ENCODE measurements at places on chromosomes 2 and 18.
A peak's percentile ranks its signal among the peaks of the same experiment; 100 is the strongest.

DNA sequence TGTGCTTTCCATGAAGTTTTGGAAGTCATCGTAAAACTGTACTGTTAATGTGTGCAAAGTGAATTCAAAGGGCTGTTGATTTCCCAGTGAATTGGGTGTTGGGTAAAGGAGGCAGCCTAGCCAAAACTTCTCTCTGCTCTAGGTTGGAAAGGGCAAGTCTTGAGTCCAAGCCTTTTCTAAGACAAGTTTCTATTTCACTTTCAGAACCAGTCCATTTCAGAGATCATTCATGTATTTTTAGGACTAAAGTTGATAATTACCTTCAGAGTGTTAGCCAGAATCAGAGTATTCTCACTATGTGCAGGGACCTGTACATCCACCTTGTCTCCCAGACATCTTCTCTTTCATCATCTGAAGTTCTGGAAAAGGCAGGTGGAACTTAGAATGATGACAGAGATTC is 636.1 kb upstream of the KLHL29 start:
- no peak for DNase-seq

GRCh38 chr18:35835833-35836232 is 136.6 kb upstream of the RMP24 start:
- no peak for DNase-seq

DNA sequence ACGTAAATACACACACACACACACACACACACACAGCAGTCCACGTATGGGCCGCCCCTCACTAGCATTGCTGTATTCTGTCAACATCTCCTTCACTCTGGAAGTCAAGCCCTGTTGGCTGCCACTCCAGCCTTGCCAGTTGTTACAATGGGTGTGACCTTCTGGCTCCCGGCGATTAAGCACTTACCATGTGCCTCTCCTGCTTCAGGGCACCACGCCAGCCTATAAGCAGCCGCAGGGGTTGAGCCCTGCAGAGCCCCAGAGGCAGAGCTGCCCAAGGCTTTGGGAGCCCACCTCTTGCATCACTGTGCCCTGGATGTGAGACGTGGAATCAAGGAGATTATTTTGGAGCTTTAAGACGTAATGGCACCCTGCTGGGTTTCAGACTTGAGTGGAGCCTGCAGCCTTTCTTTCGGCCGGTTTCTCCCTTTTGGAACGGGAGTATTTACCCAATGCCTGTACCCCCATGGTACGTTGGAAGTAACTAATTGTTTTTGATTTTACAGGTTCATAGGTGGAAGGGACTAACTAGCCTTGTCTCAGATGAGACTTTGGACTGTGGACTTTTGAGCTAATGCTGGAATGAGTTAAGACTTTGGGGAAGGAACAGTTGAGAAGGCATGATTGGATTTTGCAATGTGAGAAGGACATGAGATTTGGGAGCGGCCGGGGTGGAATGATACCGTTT is 54.5 kb upstream of the ROCK2 start:
- no peak for DNase-seq

DNA sequence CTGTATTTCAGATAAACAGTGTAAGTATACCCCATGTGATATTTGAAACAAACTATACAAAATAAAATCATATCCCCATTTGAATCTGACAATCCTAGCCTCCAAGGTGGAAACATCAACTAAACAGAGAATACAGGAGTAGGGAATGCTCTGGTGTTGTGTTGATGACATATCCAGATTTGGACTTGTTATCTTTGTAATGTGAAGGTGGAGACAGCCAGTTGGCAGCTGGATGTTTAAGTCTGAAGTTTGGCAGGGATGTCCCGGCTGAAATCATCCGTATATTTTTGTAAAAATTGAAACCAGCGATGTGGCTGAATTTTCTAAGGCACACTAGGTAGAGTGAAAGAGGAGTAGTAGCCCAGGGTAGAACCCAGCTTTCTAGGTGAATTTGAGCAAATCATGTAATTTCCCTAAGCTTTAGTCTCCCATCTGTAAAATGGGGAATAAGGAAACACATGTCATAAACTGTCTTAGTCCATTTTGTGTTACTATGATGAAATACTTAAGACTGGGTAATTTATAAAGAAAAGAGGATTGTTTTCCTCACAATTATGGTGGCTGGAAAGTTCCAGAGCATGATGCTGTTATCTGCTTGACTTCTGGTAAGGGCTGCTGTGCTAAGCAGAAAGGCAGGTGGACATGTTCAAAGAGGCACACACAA is 246.6 kb upstream of the APCDD1 start:
- no peak for DNase-seq

- no peak for DNase-seq
Measured at GRCh38 chr2:142865924-142866323, 11.5 kb upstream of the KYNU start.

GRCh38 chr2:20580690-20581437 is 70.0 kb downstream of the HS1BP3 start:
- DNase-seq = no peak

- no peak for DNase-seq
Measured at GRCh38 chr2:7858624-7859023, 823.2 kb upstream of the ID2 start.

DNA sequence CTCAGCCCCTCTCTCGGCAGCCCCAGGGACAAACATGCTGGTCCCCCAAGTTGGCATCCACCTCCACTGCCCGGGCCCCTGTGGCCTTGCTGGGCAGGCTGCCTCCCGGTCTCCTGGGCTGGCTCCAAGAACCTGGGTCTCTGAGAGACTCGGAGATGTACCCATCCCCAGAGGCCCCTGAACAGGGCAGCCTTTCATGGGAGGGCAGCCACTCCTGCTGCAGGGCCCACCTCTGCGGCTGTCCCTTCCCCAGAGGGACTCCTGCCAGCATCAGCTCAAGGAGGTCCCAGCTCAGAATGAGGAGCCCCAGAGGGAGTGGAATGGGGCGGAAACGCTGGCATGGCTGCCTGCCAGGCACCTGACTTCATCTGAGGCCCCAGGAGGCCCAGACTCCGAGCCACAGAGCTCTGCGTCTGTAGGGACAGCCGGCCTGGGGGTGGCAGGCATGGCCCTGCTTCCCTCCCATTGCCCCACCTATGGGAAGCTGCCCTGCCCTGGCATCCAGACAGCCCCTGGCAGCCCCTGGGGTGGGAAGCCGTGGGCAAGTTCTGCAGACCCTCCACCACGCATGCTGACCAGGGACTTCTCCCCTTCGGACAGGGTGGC is 857 bp upstream of the CROCC2 start:
- DNase-seq = no peak

- no peak for DNase-seq
Measured at GRCh38 chr2:240581811-240582210, 4.7 kb upstream of the CAPN10 start.

- DNase-seq = no peak
Measured at GRCh38 chr18:75790111-75790510, 362.6 kb upstream of the SMIM21 start.

- no peak for DNase-seq
Measured at GRCh38 chr18:80203249-80203648, 44.1 kb downstream of the PARD6G start.

- no peak for DNase-seq
Measured at GRCh38 chr2:146633159-146633558, 1211.7 kb upstream of the ACVR2A start.

GRCh38 chr2:8379549-8379948 is 302.3 kb upstream of the ID2 start:
- no peak for DNase-seq

- DNase-seq = peak; percentile 22
Measured at GRCh38 chr2:223469270-223470046, 132.7 kb downstream of the SCG2 start.

DNA sequence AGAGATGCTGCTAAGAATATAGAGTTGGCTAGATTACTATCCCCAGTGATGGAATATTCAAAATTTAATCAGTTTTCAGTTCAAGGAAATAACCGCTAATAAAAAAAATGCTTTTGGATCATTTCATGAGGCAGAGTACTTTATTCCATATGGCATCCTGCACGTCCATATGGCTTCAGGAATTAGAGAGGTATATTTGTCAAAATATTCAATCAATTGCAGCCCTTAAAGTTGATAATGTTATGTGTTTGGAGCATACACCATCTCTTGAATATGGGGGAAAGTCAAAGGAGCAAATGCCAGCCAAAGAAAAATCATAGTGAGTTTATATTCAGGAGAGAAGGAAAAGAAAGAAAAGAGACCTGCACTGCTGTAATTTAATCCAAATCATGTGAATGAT is 266.4 kb downstream of the TMEM182 start:
- DNase-seq = no peak

DNA sequence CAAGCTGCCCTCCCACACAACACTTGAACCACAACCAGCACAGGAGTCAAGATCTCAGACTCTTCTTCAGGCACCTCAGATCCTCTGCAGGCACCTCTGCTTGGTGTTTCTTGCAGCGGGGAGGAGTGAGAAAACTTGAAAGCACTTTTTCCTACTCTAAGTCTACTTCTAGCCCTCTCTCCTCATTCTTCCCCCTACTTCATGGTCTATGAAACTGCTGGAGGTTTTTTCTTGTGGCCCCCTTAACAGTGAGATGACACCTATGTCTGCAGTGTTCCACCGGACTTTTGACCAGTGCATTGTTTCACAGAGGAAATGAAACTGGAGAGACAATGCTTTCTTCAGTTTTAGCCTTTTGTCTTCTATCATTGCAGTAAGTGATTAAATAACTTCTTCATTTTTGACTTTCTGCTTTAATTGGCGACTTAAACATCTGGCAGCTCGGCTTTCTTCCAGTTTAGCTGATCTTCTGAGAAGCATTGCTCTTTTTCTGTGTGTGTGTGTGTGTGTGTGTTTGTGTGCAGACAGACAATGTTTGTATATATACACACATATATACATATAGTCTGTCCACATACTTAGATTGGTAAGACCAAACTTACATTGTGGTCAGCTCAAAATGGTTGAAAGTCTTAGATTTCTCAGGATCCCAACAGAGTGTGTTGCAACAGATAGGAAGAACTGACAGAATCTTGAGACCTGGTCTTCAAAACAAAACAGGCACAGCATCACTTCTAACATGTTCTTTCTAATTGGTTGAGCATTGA is 1474.0 kb upstream of the TMEFF2 start:
- DNase-seq = no peak

- no peak for DNase-seq
Measured at GRCh38 chr2:64845273-64845905, 143.8 kb upstream of the SLC1A4 start.

- DNase-seq = no peak
Measured at GRCh38 chr2:129891341-129892320, 87.8 kb upstream of the RAB6C start.

DNA sequence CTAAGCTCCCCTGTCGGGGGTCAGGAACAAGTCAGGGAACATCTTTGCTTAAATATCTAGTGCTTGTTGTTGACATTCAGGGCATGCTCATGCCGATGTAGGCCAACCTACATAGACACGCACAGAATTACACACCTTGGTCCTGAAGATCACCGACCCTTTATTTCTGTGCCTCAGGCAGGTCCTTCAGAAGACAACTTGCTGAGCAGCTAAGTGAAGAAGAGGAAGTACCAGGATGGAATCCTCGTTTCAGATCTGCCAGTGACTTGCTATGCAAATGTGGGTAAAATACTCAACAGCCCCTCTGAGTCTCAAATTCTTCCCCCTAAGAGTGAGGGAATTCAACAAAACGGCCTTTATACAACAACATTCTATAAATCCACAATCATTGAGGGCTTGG is 494.7 kb downstream of the BCL11A start:
- no peak for DNase-seq

DNA sequence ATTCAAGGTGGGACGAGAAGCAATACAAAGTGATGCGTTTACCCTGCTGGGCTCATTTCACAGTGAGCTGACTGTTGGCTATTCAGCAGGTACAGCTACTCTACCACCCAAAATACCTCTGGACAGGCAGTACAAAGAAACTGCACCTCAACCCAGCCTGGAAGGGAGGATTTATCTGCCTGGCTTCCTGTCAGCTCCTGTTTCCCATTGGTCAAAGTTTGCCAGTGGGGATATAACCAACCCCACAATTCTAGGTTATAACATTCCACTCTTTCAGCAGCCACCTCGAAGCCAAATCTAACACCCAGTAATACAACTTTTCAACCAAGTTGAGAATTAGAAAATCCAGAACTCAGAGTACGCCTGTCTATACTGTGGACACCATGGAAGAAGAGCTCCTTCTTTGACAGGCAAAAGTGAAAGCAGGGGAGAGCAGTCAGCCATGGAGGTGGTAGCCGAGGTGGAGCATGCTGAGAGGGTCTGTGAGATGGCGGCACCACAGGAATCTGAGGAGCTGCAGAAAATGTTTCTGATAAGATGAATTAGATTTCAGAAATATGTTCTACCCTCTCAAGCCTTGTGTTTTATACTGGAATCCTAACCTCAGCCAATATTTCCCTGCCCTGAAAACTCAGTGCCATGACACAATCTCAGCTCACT is 10.8 kb downstream of the DUSP19 start:
- DNase-seq = no peak

DNA sequence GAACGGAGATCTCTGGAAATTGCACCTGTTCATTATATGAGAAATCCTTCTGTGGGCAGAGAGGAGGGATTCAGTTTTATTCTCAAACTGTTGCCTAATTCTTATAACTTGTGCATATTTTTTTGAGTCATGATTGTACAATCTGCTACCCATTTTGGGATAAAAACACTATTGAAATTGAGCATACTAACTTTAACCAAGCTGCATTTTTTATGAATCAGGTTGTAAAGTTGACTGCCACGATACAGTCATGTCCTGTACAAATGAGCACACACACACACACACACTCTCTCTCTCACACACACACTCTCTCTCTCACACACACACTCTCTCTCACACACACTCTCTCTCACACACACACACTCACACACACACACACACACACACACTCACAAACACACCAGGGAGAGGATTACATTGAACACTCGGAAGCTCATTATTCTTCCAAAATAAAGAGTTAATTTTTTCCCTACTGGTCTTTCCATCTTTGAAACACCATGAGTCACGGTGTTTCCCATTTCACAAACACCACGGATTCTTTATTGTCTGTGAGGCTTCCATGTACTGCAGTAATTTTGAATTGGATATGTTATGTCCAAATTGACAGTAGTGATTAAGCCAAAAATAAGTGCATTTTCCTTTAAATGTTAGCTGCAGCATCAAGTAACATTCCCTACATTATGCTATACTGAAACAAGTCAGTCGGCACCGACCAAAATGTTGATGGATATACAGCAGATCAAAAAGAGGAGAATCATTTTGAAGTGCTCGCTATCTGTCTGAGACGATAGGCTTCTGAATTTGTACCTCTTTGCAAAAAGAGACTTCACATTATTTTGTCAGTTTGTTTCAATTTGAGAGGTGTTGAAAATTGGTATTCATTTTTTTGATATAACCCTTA is 216.9 kb downstream of the ARHGAP15 start:
- no peak for DNase-seq

DNA sequence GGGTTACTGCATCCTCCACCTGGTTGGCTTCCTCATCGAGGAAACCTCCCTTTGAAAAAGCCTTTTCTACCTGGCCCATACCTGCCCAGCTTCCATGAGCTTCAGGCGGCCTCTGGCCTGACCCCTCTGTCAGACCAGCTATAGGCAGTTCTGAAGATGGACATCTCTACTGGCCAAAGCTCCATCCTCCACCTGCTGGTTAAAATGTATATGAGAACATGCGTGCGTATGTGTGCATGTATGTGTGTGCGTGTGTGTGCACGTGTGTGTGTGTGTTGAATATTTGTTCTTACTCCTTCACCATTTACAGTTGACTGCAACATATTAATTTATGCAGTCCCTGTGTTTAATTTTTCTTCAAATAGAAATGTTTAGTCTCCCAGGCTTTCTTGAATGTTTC is 642.4 kb upstream of the RAB6C start:
- no peak for DNase-seq

Data from HTR-8/SVneo (cell line).